Skin of body (tissue), 3 donors: ENCODE measurements at places on chromosomes 7 and 10. TPM values are rescaled to one million over a fixed set of nuclear protein-coding genes. Genes with fewer than 3 reads are reported as not detected.

The TRIM73 gene
- 1.7 TPM for total RNA-seq

The PPP1R3C gene
- total RNA-seq = 71.7 TPM

The GALNT17 gene
- 6.3 TPM for total RNA-seq

The RASSF4 gene
- 9.5 TPM for total RNA-seq

The VSIR gene
- total RNA-seq = 15.8 TPM

The FRMPD2 gene
- total RNA-seq = not detected

The ANXA8L1 gene
- 51.0 TPM for total RNA-seq

The LRRD1 gene
- 0.30 TPM for total RNA-seq

The VPS41 gene
- 44.6 TPM for total RNA-seq

The HECTD2 gene
- total RNA-seq = 20.4 TPM

The UPK3BL1 gene
- 37.9 TPM for total RNA-seq

The UNC5B gene
- 11.2 TPM for total RNA-seq

The CLCN1 gene
- 0.20 TPM for total RNA-seq
